RWPE2 (cell line): ENCODE measurements at places on chromosomes 1 and 21.

GRCh38 chr1:215526147-215526845 lies 40.8 kb upstream of the KCTD3 start:
- H3K27me3 ChIP-seq = no peaks in the 10 kb centered on the region
- no peak overlapping the region for H3K4me3 ChIP-seq
- no peak overlapping the region for H3K27ac ChIP-seq
- no peak for DNase-seq
- no peaks in the 10 kb centered on the region for H3K36me3 ChIP-seq

GRCh38 chr1:116321766-116322175 lies 51.3 kb upstream of the ATP1A1 start:
- H3K27ac ChIP-seq = no peak overlapping the region
- H3K4me3 ChIP-seq = no peak overlapping the region
- no peak for DNase-seq
- H3K36me3 ChIP-seq = no peaks in the 10 kb centered on the region

GRCh38 chr1:30161953-30162352 lies 561.4 kb downstream of the MATN1 start:
- H3K4me3 ChIP-seq = no peak overlapping the region
- no peaks in the 10 kb centered on the region for H3K36me3 ChIP-seq
- DNase-seq = no peak
- H3K4me1 ChIP-seq = no peaks in the 10 kb centered on the region
- peaks cover 37% of the 10 kb centered on the region for H3K27me3 ChIP-seq

DNA sequence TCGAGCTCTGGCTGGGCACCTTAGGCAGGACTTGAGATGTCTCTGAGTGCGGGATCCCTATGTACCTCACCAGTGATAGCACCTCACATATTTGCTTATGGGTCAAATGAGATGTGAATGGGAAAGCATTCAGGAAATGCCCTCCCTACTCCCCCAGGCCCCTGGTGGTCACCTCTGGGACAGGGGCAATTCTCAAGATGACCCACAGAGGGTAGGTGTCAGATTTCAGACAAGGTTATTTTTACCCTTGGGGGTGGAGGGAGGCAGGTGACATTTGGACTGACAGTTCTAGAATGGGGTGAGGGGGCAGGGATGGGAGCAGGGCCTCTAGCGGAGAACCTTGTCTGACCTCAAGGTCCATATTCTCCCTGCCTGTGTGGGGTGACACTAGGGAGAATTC lies 27.1 kb downstream of the ACOT11 start:
- no peak overlapping the region for H3K27ac ChIP-seq
- DNase-seq = no peak
- H3K27me3 ChIP-seq = no peaks in the 10 kb centered on the region

GRCh38 chr1:248613742-248614141 lies 16.2 kb upstream of the OR2T10 start:
- H3K27ac ChIP-seq = no peak overlapping the region
- no peak overlapping the region for H3K4me3 ChIP-seq
- no peak for DNase-seq
- no peaks in the 10 kb centered on the region for H3K27me3 ChIP-seq
- no peaks in the 10 kb centered on the region for H3K36me3 ChIP-seq
- no peaks in the 10 kb centered on the region for H3K4me1 ChIP-seq

GRCh38 chr21:23394458-23394857 lies 2212.8 kb downstream of the MRPL39 start:
- no peak overlapping the region for H3K27ac ChIP-seq
- no peak overlapping the region for H3K4me3 ChIP-seq
- peaks cover 4% of the 10 kb centered on the region for H3K27me3 ChIP-seq
